ENCODE measurements at places on chromosomes 1 and 21.

GRCh38 chr1:200036619-200037270 is 9.2 kb downstream of the NR5A2 start:
- DNase-seq, result no peak

- no peak for DNase-seq
Measured at GRCh38 chr1:9275567-9276034, 17.1 kb upstream of the SPSB1 start.

DNA sequence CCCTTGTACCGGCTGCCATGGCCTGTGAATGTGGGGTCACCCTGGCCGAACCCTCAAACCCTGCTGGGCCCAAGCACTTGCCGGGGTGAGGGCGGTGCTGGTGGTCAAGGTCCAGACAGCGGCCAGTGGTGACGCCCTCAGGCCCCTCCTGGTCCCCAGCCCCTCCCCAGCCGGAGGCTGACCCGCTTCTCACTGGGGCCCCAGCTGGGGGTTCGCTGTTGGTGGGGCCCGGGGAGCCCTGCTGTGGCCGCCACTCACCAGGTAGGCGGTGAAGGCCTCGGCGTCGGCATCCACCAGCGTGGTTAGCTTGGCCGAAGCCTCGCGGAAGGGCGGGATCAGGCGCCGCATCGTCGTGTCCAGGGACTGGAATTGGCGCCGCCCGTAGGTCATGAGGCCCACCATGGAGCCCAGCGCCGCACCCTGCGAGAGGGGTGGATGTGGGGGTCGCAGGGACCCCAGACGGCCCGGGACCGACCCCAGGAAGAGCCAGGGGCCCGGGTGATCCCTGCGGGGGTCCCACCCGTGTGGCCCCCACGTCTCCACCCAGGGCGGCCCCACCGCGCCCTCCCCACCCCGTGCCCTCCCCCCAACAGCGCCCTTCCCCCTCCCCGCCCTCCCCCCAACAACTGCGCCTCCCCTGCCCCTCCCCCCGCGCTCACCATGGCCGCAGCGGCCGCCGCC is 10.1 kb downstream of the FTCD start:
- DNase-seq, result no peak

- no peak for DNase-seq
Measured at GRCh38 chr1:158819461-158820443, 11.4 kb upstream of the MNDA start.

DNA sequence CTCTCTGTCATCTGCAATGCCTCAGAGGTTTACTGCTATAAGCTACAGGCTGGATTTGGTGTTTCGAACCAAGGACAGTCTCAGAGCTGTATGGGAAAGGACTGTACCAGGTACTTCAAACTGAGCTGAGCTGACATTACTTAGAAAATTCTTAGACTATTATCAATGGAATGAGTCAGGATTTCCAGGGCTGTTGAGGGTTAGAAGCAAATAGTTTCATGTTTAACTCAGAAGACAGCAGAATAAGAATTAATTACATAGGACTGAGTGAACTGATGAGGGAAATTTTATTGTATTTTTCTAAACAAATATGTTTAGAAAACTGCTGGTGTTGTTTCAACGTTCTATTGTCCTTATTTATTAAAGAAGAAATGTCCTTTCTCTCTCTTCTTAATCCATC is 74.3 kb upstream of the CAPZB start:
- peak; percentile 65 for DNase-seq

DNA sequence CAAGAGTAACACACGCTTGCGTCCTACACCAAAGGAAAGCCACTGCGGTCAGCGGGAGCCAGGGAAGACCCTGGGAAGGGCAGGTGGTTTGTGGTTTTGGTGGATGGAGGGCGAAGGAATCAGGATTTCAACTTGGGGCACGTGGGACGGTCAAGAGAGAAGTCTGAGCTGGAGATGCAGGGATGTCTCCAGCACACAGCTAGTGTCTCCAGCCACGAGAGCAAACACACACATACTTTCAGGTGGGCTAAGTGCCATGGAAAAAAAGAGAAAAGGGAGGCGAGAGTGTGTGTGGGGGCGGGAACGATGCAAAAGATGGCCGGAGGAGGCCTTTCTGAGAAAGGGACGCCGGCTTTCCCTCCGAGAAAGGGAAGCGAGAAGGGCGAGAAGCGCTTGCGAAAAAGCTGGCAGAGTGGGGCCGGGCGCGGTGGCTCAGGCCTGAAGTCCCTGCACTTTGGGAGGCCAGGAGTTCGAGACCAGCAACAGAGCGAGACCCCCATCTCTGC is 1.4 kb upstream of the SRRM1 start:
- DNase-seq, result no peak

DNA sequence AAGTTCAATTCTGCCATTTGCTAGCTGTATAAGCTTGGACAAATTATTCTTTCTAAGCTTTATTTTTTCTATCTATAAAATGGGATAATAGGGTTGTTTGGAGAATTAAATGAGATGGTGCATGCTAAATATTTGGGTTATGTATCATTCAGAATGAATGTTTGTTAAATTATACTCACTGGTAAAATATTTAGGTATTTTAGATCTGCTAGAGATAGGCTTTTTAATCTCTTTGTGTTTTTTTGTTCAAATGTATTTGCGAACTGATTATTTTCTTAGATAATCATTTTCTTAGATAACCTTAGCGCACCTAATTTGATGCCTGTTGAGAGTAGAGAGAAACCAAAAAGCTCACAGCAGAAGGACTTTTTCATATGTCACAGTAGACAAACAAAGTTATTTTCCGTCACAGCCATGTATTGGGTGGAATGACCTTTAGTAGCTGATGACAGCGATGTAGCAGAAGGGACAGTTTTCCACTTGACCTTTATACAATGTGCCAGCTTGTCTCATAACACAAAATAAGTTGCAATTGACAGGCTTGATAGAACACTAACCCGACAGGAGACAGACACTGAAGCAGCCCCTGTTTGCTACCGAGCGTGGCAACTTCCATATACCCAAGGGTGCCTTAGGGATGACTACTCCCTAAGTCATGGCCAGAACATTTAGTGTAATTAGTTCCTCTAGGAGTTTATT is 93.0 kb downstream of the DISC1 start:
- no peak for DNase-seq

- DNase-seq, result no peak
Measured at GRCh38 chr1:27570784-27571183, 33.2 kb downstream of the AHDC1 start.

GRCh38 chr1:148372731-148373130 is 110.4 kb downstream of the PPIAL4G start:
- DNase-seq, result no peak

DNA sequence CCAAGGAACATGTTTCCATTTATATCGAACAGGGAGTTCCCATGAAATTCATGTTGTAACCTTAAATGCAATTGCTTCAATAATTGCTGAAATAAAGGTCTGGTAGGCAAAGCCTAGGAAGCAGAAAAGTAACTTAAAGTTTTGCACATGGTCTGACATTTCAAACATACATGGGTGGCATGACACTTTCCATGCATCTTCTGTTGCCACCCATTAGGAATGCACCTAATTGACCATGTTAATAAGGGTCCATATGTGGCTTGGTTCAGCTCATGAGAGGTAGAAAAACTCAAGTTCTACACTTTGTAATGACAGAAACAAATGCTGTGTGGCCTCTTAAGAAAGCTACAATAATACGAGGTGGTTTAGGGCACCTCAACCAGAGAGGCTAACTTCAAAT is 72.0 kb upstream of the GORAB start:
- DNase-seq, result no peak

GRCh38 chr1:177209357-177209756 is 38.6 kb downstream of the BRINP2 start:
- DNase-seq, result peak; percentile 100

GRCh38 chr1:109290998-109291397 is 8.1 kb upstream of the PSRC1 start:
- no peak for DNase-seq

- no peak for DNase-seq
Measured at GRCh38 chr1:245469734-245470133, 314.9 kb downstream of the KIF26B start.

DNA sequence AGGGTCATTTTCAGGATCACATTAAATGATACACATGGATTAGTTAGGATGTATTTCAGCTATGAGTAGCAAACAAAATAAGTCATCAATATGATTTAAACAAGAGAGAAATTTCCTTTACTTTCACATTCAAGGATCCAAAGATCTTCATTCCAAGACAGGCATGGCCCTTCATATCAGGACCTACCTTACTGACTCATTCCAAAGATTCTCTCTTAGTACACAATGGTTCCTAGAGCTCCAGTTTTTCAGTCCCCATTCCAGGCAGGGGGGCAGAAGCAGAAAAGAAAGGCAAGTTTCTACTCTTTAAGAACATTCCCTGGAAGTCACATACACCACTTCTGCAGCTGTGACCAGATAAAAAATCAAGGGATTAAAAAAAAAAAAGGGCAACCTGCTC is 23.7 kb downstream of the RGS2 start:
- DNase-seq, result no peak

GRCh38 chr1:161863549-161863948 is 97.4 kb downstream of the ATF6 start:
- DNase-seq, result no peak

- DNase-seq, result no peak
Measured at GRCh38 chr1:87174724-87175245, 153.9 kb upstream of the LMO4 start.

- no peak for DNase-seq
Measured at GRCh38 chr21:42473498-42474042, 22.5 kb downstream of the RSPH1 start.

- no peak for DNase-seq
Measured at GRCh38 chr1:8423692-8424538, 106.0 kb downstream of the SLC45A1 start.

GRCh38 chr21:46411236-46411635 is 47.5 kb upstream of the DIP2A start:
- DNase-seq, result no peak

- peak; percentile 85 for DNase-seq
Measured at GRCh38 chr1:66563094-66563800, 29.3 kb downstream of the SGIP1 start.

GRCh38 chr1:75430526-75430925 is 180.4 kb downstream of the SLC44A5 start:
- DNase-seq, result no peak

GRCh38 chr1:246156847-246157246 is 350.2 kb downstream of the SMYD3 start:
- no peak for DNase-seq

DNA sequence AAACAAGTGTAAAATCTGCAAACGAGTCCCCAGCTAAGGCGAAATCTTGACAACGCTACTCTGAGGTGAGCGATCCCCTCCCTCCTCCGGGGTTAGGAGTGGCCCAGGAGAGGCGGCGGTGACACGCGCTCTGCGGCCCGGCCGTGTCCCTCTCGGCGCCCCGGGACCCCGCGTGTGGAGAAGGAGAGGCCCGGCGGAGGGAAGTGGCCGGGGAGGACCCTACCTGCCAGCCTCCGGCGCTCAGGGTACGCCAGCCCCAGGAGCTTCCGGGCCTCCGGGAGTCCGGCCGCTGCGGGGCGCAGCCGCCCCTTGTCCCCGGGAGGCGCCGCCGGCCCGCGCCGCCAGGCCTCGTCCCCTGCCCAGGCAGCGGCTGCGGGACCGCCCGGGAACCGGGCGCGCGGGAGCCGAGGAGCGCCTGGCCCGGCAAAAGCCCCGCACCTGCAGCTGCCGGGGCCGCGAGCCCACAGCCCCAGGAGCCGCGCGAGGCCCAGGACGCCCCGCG is 543 bp downstream of the ABCB10 start:
- no peak for DNase-seq

- DNase-seq, result no peak
Measured at GRCh38 chr1:52590266-52590665, 11.9 kb upstream of the GPX7 start.

DNA sequence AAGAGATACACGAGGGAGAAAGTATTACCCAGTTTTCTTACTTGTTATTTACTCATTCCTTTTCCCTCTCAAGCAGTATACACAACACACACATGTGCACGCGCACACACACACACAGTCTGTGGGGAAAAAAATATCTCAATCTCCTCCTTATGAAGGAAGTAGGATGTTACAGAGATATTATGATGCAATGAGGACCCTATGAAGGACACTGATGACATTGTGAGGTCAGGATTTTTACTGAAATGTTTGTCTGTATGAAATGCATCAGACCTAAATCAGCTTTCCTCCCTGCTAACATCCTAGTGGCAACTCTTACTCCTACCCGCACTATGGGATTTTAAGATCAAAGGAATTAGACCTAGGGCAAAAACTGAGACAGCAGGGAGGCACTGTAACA is at the start of gene WDR64:
TSS of gene WDR64 (plus strand) at position 270 of the 400 bp plus-strand sequence. CDS start 204 bp downstream, outside the sequence.
- DNase-seq, result no peak

- no peak for DNase-seq
Measured at GRCh38 chr1:92277105-92277723, 21.6 kb downstream of the GLMN start.

GRCh38 chr1:42179275-42179674 is 14.7 kb upstream of the GUCA2A start:
- peak; percentile 31 for DNase-seq

GRCh38 chr1:160708801-160709200 is 2.8 kb downstream of the CD48 start:
- DNase-seq, result no peak

GRCh38 chr1:37755290-37755689 is 9.6 kb downstream of the EPHA10 start:
- DNase-seq, result no peak

GRCh38 chr1:84163123-84163931 is 19.3 kb downstream of the PRKACB start:
- no peak for DNase-seq

GRCh38 chr1:30423570-30423969 is 299.8 kb downstream of the MATN1 start:
- no peak for DNase-seq

DNA sequence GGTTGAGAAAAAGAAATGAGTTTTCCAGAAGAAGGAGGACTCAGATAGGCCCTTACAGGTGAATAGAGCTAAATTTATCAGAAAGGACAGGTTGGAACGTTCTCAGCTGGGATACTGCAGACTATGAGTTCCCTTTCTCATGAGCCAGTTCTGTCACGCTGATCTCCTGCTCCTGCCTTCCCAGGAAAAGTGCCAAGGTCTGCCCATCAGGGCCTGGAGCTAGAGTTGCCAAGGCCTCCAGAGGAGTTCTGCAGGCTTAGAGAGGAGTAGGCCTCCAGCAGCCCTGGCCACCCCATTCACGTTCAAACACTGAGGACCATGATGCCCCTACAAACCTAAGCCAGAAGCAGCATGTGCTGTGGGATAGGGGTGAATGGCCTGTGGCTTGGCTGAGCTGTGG is 126.8 kb upstream of the TNR start:
- no peak for DNase-seq

GRCh38 chr1:26293911-26294463 is 12.4 kb downstream of the UBXN11 start:
- DNase-seq, result no peak

DNA sequence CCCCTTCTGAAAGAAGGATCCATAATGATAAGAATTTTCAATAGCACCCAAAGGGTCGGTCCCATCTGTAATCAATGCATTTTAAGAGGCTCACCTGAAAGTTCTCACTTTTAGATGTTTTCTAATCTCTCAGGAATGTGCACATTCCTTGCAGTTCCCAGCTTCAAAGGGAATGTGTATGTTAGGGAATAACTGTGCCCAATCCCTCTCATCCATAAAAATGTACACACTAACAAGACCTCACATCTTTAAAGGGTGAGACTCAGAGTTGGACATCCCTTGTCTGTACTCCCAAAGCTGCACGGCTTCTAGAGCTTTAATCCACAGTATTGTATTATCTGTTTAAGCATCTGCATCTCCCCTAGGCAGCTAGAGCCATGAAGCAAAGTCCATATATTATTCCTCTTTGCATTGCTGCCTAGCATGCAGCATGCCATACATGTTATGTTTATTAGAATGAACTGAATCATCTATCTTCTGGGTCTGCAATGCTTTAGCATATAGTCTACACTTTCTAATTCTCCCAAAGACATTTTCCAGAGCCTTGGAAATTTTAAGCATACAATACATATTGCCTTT is 9.3 kb upstream of the CCN1 start:
- no peak for DNase-seq

- no peak for DNase-seq
Measured at GRCh38 chr1:24895511-24895910, 34.6 kb downstream of the RUNX3 start.

Data from AG09309 (cell line).